Dermis microvascular lymphatic vessel endothelial cell (primary cell): ENCODE measurements at places on chromosomes 12 and 14.

DNA sequence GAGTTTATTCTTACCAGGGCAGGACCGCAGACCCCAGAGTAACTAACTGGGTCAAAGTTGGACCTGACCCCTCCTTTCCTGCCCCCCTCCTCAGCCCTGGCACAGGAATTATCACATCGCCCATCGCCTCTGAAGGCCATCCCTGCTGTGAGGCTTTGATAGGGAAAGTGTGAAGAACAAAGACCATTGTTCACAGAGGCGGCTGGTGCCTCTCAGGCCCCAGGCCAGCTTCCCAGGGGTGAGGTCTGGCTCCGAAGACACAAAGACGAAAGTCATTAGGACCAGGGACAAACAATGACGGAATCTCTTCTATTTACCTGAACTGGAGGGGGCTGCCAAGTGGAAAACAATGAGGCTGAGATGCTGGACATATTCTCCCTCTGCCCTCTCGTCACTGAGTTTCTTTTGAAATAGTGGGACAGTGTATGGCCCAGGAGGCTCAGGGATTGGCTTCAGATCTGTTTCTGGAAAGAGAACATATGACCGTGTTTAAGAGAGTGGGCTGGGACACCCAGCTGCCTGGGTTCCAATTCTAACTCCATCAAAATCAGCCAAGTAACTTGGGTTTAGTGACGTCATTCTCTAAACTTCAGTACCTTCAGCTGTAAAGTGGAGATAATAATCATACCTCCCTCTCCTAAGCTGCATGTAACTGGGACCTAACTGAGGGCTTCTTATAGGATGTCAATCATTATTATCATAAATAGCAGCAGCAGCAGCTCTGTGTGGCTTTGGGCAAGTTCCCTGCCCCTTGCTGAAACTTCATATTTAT, 769.4 kb downstream of the MED13L start:
- no peak for DNase-seq

DNA sequence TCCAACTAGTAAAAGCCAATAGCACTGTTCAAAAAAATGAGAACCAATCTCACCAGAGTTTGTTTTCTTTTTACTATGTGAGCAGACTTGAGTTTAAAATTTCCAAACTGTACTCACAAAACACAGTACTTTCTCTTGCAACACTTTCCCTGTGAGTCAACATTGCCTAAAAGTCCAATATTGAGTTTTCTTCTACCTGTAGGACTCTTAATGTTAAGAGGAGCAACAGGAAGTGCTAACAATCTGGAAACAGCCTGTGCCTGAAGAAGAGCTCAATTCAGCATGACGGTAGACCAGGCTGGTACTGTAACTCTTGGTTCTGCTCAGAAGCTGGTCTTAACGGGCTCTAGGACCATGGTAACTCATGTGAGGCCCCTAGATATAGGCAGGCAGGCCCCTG, 144.3 kb downstream of the MED13L start:
- no peak for DNase-seq

- DNase-seq = no peak
These were observed 111.1 kb downstream of the SPTSSA start for GRCh38 chr14:34350903-34351302.

DNA sequence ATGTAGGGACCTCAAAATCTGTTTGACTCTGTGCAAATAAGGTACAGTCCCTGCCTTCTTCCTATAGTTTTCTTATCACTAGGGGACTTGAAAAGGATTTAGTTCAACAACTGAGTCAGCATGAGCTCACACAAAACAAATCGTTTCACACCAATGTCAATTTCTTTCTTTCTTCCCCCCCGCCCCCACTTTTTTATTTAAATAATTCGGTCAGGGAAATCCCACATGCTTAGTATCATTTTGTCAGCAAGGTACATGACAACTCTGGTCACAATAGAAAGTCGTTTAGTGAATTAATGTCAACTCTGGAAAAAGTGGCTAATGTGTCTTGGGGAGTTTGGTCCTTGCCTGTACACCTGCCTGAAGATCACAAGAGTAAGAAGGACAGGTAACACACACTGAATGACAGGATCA, 232.2 kb upstream of the PLEKHG7 start:
- DNase-seq = no peak

DNA sequence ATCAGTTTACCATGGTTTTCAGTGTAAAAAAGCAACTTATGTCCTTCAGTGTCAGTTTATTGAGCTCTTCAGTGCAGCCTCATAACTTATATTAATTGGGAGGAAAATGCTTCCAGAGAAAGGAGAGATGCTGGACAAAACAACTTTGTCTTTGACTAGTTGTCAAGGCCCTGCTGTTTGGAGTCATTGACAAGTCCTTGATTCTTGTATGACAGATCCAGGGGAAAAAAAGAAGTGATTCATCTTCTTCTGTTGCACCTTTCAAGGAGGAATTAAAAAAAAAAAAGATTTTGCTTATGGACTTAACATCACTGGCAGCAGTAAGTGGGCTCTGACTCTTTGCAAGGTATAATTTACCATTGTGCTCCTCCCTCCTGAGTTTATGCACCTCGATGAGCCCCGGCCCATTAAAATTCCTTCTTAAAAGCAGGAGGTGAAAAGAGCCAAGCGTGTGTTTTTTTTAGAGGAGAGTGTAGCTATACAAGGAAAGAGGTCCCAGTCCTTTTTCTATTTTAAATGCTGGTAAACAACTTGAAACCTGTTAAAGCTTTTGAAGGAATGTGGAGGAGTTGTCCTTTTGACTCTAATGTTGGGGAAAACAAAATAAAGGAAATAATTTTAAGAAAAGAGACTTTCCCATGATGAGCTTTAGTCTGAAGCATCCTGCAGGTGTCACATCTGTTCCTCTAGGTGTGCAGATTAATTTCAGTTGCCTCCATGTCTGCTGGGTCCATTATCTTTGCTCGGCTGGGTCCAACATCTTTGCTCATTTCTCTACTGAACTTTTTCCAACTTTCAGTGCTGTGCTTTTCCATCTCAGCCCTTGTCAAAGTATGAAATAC, 431.6 kb downstream of the RAD51B start:
- DNase-seq = no peak

- DNase-seq = no peak
These were observed 394.2 kb downstream of the DPF3 start for GRCh38 chr14:72499746-72500145.

GRCh38 chr14:78401866-78402265, 231.7 kb downstream of the NRXN3 start:
- DNase-seq = no peak

GRCh38 chr12:96033549-96034389, 1.6 kb downstream of the LTA4H start:
- DNase-seq = no peak
